ENCODE measurements at places on chromosomes 2 and 18.

DNA sequence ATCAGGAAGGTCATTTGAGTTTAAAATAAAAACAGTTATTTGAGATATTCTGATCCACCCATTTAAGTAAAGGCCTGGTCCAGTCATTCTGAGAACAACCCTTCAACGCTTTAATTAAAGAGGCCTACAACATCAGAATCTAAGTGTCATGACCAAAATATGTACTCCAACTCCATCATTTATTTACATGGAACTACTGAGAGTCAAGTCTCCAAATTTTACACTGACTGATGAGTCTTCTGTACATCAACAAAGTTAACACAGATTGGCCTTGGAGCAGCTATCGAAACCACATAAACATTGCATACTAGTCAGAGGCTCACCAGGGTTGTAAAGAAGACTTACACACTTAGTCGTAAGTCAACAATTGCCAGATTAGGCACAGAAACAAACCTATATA lies 37.1 kb downstream of the PIEZO2 start:
- no peak for DNase-seq

- DNase-seq = no peak
These were observed 59.6 kb downstream of the MYT1L start for GRCh38 chr2:2271469-2271941.

GRCh38 chr2:33392366-33392765 lies 84.1 kb upstream of the RASGRP3 start:
- DNase-seq = no peak

GRCh38 chr2:190469771-190470170 lies 61.6 kb downstream of the MFSD6 start:
- no peak for DNase-seq

DNA sequence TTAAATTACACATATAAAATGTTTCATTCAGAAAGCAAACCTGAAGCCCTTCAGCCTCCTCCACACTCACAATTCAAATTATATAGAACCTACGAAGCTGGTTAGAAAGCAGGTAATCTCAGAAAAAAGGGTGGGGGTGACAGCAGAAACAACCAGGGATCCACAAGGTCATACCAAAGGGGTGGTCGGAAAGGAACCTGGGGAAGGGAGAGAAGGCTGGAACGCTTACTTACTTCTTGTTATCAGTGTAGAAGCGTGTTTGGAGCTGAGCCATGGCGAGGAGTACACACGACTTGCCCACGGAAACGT lies 316 bp downstream of the WDR12 start:
- no peak for DNase-seq

- no peak for DNase-seq
These were observed 18.2 kb upstream of the BOK start for GRCh38 chr2:241540401-241540770.

- DNase-seq = no peak
These were observed 10.1 kb downstream of the RAMP1 start for GRCh38 chr2:237869343-237870102.

GRCh38 chr2:212237350-212238095 lies 301.1 kb downstream of the ERBB4 start:
- no peak for DNase-seq

DNA sequence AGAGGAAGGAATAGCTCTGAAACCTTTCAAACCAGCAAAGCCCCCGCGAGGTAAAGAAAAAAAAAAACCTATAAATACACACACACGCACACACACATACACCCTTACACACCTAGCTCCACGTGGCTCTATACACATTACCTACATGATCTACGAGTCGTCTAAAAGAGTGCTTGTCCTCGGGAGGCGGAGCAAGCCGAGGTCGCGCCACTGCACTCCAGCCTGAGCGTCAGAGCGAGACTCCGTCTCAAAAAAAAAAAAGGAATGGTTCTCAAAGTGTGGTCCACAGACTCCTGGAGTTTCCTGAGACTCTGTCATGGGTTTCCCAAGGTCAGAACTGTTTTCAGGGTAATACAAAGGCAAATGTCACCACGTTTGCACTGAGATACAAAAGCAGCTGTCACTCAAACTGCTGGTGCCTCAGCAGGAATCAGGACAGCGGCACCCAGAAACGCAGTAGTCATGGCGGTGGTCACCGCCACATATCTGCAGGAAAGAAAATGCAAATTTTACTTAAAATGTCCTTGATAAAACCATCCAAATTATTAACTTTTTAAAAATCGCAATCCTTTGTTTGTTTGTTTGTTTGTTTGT lies 130.0 kb upstream of the GPC1 start:
- DNase-seq = peak; percentile 17

- no peak for DNase-seq
These were observed 99.5 kb downstream of the DTNA start for GRCh38 chr18:34809451-34810072.

- peak; percentile 61 for DNase-seq
These were observed 67.8 kb upstream of the HDAC4 start for GRCh38 chr2:239468491-239469105.

DNA sequence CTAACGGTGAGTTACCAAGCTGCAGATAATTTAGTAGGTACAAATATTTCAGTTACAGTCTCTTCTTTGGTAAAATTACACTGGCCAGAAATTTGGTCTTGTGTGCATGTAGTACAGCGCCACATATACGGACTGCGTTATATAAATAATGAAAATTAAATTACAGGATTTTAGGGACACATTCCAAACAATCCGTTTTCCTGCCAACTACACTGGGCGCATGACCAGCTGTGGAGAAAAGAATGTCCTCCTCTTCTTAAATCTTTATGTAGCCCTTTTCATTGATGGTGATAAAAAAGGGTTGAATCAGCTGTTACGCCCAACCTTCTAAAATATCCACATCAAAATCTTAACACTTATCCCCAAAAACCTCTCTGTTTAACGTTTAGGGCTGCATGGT lies 37.5 kb downstream of the TCF4 start:
- DNase-seq = no peak

DNA sequence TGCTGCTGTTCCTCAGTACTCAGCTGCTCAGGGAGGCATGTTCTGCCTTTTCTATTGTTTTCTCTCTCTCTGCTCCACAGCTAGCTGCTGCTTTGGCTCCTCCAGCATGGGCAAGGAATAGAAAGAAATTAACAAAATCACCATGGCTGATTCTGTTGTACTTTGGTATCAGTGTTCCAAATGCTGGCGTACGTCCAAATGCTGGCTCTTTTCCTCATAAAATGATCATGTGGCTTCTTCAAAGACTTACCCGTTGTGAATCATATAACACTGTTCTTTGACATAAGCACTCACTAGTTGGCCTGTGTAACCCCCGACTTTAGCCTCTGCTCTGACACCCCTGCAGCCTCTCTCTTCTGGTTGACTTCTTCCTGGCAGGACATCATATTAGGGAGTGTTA lies 547.6 kb downstream of the CPS1 start:
- no peak for DNase-seq

- DNase-seq = no peak
These were observed 115.5 kb upstream of the ITGA6 start for GRCh38 chr2:172311921-172312345.

DNA sequence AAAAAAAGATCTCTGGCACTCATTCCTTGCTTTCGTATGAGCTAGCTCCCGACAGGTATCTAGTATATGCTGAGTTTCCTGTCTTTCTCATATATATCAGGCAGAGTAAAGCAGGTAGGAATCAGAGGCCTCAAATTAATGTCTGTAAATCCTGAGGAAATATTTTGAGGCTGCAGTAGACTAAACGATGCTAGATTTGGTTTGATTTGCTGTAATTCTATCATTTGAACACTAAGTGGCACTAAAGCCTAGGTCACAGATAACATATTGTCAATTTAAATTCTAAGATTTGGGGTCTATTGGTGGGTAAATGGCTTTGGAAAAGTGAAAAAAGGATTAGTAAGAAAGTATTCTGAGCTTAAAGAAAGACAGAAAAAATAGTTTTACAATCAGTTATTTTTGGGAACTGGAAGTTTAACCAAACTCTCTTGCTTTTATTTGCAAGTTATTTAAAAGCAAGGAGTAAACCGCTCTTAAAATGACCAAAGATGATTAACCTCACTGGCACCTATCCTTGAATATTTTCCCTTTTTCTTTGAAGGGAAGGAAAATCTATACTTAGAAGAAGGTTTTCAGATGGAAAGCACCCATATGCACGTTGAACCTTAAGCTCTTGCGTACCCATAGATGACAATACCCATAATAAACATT lies 37.6 kb upstream of the SLC4A10 start:
- DNase-seq = no peak
